ENCODE measurements at places on chromosomes 2 and 18.

DNA sequence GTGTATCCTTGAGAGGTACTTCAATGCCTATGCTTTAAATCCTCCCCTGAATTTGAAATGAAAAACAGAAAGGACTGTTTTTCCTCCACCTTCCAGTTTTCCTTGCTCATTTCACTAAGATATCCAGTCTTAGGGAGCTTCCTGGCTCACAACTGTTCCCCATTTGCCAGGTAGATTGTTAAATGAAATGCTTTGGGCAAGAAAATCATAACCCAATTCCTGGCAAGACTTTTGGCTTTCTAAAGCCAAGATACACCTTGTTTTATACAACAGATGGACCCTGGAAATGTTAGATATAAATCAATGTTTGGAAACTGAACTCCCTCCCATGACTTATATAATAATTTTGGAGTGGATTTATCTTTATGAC, 3.6 kb upstream of the CHMP3 start:
- no peak for DNase-seq
- H3K27ac ChIP-seq, result no peak overlapping the region
- peaks cover 13% of the 10 kb centered on the region for H3K4me1 ChIP-seq
- H3K27me3 ChIP-seq, result peaks cover 2% of the 10 kb centered on the region
- no peak overlapping the region for H3K4me3 ChIP-seq
- peaks cover 6% of the 10 kb centered on the region for H3K36me3 ChIP-seq

DNA sequence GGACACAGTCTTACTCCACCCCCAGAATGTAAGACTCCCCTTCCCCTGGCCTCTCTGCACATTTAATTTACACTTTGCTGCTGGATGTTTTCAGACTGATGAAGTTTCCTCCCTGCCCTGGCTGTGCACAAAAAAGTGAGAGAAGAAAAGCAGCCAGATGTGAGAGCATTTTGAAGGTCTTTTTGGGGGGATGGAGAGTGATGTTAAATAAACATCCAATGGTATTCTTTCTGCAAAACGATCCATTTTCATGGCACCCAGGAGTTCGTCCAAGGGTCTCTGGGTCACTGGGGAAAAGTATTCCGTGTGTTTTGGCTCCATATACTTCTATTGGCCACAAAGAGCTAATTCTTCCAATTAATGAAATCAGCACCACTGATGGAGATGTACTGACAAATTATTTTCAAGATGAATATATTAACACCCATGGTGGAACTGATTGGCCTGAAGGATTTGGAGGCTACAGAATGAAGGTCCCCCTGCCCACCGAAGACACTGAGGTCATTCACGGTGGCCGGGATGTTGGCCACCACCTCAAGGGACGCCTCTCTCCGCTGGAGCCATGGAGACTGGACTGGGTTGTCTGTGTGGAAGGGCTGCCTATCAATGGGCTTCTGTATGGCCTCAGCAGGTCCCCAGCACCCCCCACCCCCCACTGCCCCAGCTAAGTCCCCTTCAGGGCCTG, 107.6 kb upstream of the PKDCC start:
- no peaks in the 10 kb centered on the region for H3K36me3 ChIP-seq
- no peak for DNase-seq
- no peak overlapping the region for H3K27ac ChIP-seq
- no peak overlapping the region for H3K4me3 ChIP-seq
- H3K4me1 ChIP-seq, result no peaks in the 10 kb centered on the region

DNA sequence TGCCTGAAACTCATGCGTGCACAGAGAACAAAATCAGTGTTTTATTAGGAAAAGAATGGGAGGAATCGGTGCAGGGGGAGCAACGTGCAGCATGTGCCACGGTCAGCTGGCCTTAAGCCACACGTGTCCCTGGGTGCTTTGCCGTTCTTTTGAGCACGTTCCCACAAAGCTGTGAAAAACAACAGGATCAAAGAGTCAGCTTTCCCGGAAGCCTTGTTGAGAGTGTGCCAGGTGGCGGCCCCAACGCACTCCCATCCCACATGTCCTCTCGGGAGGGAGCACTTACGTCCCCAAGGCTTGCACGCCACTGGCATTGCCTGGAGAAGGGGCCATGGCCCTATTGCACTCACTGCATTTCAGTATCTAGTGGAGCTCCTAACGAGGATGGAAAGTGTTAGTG, 511.2 kb downstream of the EIPR1 start:
- no peaks in the 10 kb centered on the region for H3K36me3 ChIP-seq
- DNase-seq, result no peak
- H3K4me1 ChIP-seq, result no peaks in the 10 kb centered on the region
- no peak overlapping the region for H3K27ac ChIP-seq
- H3K27me3 ChIP-seq, result no peaks in the 10 kb centered on the region
- H3K4me3 ChIP-seq, result no peak overlapping the region

- no peak overlapping the region for H3K27ac ChIP-seq
- H3K36me3 ChIP-seq, result peaks cover 5% of the 10 kb centered on the region
- H3K4me3 ChIP-seq, result no peak overlapping the region
- H3K27me3 ChIP-seq, result no peaks in the 10 kb centered on the region
These were observed 225.3 kb downstream of the SLC8A1 start for GRCh38 chr2:40226637-40227036.

DNA sequence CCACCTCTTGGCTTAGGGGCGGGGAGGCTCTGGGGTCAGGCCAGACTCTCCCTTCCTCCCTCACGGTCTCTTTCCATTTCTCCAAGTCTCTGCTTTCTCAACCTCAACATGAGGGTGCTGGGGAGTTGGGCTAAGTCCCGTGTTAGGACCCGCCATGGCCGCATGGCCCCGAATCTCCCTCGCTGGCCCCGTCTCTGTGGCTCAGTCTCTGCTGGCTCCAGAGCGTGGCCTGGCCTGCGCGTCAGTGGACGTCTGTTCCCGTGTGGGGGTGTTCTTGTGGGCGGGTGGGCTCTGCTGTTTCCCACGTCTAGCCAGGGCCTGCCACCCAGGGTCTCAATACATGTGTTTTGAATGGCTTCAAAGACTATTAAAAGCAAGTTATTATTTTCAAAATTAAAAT, 12.4 kb downstream of the ALLC start:
- no peak for DNase-seq
- H3K4me1 ChIP-seq, result no peaks in the 10 kb centered on the region
- no peak overlapping the region for H3K27ac ChIP-seq
- H3K4me3 ChIP-seq, result no peak overlapping the region
